ENCODE measurements at places on chromosomes 4 and X.

DNA sequence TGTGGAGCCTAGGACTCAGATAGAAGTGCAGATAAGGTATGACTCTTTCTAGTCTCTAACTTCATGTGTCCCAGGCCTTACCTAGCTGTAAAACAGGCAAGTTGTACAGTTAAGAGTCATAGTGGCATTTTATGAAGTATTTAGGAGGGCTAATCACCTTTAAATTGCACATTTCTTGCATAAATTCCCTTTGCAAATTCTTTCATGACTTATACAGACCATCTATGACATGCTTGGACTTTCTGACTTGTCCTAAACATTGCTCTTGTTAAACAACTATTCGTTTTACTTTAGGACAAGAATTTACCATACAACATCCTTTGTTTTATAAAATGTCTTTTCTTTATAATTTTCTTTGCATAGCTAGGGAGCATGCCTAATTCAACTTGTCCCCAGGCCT, 7.8 kb upstream of the RRAGB start:
- no peak for DNase-seq

- DNase-seq = no peak
These were observed 46.2 kb upstream of the TRPC3 start for GRCh38 chr4:121998024-121998423.

- DNase-seq = no peak
These were observed 1993.8 kb downstream of the ARAP2 start for GRCh38 chr4:34250562-34250961.

DNA sequence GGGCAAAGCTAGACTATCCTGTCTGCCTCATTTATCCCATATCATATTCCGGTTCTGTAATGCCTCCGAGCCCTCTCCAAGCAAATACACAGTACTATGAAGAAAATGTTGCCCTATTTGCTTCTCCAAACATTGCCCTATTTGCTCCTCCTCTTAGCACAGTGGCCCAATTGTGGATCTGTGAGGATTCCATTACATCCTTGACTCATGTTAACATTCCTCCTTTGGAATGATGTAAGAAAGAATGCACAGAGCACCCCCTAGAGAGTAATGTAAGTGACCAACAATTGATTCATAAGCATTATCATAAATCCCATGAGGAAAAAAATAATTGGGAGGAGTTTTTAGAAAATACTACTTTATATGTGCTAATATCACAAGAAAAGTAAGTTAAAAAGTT, 11.3 kb upstream of the BTC start:
- DNase-seq = no peak

DNA sequence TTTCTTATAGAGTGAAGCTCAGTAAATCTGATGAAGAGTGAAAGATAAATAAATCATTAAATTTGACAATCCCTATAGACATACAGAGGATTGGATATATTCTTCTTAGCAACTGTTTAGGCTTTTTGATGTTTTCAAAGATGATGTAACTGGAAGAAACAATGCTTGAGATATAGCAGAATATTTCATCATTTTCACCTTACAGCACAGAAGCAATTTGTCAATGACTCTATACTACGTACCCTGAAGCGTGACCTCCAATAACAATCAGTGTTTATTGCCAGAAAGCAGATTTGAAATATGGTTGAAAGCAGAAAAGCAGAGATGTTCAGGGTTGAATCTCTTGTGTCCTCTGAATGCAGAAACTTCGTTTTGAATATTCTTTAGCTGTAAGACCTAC, 228.4 kb downstream of the DTHD1 start:
- no peak for DNase-seq

DNA sequence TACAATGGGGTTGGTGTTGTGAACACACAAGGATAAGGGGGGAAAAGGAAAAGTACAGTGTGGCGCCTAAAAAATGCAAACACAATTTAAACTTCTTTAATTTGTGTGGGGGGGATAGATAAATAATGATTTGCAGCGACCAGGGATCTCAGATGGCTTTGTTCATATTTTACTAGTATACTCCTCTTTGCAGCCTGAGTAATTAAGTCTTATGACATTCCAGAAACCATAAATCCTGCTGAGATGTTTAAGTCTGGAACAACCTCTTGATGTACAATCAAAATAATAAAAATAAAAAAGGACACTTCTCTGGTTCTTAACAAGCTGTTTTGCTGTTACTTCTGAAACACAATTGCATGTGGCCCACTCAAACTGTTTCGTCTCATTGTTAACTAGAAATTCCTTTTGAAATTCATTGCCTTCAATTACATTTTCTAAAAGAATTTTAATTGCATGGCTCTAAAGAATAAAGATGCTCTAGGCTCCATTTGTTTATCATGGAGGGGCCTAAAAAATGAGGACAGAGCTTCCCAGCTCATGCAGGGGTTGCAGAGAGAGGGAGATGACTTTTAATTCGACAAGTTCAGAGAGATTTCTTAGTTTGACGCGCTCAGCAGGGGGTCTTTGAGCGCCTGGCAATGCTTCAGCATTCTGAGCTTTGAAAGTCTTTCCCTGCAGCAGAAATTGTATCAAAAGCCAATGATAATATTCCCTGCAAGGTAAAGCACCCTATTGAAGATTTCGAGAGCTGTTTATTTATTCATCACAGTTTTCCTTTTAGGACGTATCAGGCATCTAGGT, 892.4 kb upstream of the TENM3 start:
- DNase-seq = no peak
